ENCODE measurements at places on chromosomes 12 and 14.

GRCh38 chr14:65369560-65369959, 43.0 kb upstream of the FUT8 start:
- no peak for DNase-seq

DNA sequence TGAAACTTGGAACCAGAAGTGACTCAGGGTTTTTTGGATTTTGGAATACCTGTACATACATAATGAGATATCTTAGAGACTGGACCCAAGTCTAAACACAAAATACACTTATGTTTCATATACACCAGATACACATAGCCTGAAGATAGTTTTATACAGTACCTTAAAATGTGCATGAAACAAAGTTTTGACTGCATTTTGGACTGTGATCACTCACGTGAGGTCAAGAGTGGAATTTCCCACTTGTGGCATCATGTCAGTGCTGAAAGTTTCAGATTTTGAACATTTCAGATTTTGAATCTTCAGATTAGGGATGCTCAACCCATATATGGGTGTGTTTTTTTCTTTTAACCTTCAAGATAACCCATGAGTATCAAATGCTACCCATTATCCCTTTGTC, 6.6 kb downstream of the SBNO1 start:
- DNase-seq = no peak

- peak; percentile 71 for DNase-seq
These were observed 6.5 kb downstream of the ZBTB1 start for GRCh38 chr14:64510825-64511671.

- DNase-seq = no peak
These were observed 5.7 kb downstream of the OTUB2 start for GRCh38 chr14:94031883-94032279.

DNA sequence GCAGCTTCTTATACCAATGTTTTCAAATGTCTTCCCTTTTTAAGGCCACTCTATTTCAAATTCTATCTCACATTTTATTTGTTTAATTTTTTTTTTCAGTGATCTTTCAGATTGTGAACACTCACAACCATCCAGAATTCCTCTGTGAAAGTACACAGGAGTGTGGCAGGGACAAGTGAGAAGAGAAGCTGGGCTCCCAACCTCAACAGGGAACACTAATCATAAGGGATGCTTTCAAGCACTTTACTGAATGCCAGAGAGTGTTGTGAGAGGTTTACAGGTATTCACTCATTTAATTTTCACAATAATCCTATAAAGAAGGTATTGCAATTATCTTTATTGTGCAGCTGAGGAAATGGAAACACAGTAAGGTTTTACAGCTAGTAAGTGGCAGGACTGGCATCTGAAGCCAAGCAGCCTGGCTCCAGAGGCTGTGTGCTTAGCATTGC, 60.1 kb upstream of the PYGL start:
- DNase-seq = peak; percentile 28

- peak; percentile 36 for DNase-seq
These were observed 811 bp upstream of the FBRSL1 start for GRCh38 chr12:132489078-132489601.

DNA sequence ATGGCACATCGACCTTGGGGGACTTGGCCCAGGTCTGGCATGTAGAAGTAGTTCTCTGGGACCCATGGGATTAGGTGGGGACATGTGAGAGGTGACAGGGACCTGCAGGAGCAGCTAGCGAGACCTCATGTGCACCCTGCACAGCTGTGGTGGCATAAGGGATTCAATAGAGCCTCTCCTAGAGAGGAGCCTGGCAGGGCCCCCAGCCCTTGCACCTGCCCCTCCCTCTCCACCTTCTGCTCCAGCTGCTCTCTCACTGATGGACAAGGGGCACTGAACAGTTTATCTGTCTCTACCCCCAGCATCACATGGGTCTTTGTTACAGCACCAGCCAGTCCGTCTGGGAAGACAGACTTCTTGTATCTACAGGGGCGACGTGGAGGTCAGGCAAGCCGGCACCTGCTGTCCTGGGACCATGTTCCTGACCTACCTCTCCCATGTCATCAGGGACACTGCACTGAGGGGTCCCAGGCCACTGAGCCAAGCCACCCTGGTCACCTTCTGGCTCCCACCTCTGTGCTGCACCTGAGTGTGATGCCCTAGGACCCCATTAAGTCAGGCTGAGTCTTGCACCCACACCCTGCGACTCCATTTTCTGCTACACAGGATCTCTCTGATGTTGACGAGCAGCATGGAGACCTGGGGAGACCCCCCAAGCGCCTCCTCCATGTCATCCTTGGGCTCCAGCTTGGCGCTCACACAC, 32.6 kb downstream of the DDX11 start:
- DNase-seq = no peak

DNA sequence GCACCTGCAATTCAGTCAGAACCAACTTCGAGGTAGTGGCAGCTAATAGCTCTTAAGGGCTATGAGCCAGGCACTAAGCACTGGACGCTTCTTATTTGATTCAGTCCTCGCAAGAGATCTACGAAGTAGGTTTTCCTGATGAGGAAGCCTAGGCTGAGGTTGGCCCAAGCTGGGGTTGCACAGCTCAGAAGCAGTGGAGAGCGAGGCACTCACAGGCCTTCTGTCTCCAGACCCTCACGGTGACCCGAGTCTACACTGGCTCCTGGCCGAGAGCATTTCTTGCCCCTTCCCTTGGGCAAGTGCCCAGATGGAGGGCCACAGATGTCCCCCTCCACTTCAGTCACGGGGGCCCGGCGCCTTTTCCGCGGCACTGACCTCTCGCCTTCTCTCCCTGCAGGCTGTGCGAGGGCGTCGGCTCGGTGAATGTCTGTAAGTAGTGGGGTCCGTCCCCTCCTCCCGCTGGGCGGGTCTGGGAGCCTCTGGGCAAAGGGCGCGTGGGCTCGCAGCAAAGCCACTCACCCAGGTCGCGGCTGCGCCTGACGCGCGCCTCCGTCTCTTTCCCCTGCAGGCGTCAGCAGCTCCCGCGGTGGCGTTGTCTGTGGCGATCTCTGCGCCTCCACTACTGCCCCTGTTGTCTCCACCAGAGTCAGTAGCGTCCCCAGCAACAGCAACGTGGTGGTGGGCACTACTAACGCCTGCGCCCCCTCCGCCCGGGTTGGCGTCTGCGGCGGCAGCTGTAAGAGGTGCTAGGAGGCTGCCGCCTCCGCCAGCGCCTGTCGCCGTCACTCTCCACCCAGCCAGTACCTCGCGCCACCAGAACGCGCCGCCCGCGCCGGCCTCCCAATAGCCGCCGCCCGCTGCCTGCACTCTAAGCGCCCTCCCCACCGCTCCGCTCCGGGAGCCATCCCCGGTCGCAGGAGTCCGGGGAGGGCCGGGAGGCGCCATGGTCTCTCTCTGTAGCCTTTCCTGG, 13.1 kb downstream of the KRT83 start:
- DNase-seq = peak; percentile 63

DNA sequence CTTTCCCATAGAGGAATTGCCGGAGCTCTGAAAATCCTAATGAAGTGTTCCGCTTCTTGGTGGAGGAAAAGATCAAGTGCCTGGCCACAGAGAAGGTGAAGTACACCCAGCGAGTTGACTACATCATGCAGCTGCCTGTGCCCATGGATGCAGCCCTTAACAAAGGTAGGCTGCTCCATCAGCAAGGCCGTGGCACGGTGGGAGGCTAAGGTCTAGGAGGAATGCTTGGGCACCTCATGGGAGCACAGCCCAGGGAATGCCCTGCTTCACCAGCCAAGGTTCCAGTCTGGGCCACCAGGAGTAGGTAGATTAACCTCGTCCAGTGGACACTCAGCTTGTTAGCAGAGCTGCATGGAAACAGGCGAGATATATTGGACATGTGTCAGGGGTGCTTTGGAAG, 6.4 kb upstream of the TPI1 start:
- no peak for DNase-seq

GRCh38 chr12:63018273-63018672, 83.3 kb upstream of the PPM1H start:
- no peak for DNase-seq

DNA sequence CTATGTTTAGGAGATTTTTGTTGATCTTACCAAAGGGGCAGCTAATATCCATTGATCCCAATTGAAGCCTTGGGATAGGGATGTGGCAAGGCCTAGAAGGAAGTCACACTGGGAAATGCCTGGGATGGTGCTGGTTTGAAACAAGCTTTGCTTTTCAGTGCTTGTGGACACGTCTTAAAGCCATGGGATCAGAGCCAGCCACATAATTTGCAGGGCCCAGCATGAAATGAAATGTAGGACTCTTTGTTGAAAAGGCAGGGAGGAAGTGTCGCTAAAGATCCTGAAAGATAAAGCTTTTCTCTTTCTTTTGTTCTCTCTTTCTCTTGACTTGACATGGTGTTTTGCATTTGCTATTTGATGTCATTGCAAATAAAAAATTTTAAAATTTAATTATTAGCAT, 5.0 kb downstream of the TTC9 start:
- no peak for DNase-seq

DNA sequence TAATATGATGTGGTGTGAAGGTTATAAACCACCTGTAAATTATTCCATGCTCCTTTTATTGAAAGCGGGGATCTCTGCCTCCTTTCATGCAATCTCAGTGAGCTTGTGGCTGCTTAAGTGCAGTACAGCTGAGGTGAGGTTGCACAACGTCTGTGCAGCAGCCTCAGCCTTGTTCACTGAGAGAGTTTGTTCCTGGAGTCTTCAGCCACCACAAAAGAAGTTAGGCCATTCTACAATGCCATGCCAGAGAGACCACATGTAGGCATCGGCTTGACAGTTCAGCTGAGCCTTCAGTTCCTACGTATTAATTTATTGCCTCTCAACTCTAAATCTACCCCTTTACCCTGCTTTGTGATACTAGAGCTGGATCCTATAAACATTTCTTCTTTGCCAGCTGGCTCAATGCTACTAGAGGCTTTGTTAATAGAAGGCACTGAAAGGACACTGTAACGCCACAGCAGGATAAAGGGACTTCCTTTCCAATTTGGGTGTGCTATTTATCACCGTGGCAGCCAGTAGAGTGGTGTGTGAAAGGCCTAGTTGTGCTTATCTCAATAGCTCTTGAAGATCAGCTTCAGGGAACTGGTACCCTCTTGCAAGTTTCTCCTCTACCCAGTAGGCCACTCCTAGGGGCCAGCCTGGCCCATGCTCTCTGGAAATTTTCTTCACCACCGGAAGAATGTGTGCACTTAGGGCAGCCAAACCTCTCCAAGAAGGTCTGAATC, 337.7 kb downstream of the IPO8 start:
- DNase-seq = no peak

DNA sequence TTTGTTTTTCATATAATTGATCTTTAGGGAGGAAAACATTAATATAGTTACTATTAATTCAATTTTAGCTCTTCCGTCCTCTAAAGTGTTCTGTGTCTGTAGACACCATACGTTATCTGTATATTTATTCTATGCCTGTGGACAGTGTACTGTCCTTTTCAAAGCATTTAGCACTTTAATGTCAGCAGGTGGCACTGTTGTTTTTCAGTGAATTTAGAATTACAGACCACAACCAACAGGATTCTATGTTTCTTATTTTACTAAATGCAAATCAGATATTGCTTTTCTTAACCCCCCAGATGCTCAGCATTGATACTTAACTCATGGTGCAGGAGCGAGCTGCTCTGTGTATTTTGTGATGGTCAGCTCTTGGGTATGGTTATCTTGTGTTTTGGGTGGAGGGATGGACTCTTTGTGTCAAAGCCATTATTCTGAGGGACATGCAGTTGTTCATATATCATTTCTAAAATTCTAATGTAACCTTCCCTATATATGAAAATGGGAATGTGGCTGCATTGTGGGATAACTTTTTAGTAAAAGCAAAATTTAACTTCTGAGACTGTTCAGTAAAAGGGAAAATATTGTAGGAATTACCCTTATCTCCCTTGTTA, 65.2 kb downstream of the PAPOLA start:
- no peak for DNase-seq

DNA sequence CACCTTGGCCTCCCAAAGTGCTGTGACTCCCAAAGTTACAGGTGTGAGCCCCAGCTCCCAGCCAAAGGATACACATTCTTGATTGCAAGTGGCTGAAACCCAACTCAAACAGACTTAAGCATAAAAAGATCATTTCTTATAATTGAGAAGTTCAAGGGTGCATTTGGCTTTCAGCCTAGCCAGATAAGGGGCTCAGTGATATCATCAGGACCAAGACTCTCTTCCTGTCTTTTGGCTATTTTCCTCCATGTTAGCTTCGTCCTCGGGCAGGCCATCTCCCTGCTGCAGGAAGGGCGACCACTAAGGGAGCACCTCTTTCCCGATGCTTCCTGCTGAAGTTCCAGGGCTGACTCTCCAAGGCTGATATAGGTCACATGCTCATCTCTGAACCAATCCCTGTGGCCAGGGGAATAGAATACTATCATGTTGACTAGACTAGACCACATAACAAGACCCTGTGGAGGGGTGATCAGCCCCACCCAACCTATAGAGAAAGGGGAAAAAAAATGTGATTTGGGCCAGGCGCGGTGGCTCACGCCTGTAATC, 9.8 kb upstream of the KRT8 start:
- DNase-seq = no peak

GRCh38 chr12:56766535-56766934, 3.4 kb downstream of the HSD17B6 start:
- no peak for DNase-seq
